ENCODE measurements at places on chromosomes 2 and 18.

GRCh38 chr18:46445522-46446313, 211.3 kb downstream of the LOXHD1 start:
- DNase-seq: peak; percentile 34

- no peak for DNase-seq
Observed at GRCh38 chr2:205925373-205926337, 160.3 kb downstream of the INO80D start.

GRCh38 chr2:24913911-24914310, 6.1 kb downstream of the ADCY3 start:
- no peak for DNase-seq

- no peak for DNase-seq
Observed at GRCh38 chr2:179017773-179018357, 32.1 kb downstream of the CCDC141 start.

DNA sequence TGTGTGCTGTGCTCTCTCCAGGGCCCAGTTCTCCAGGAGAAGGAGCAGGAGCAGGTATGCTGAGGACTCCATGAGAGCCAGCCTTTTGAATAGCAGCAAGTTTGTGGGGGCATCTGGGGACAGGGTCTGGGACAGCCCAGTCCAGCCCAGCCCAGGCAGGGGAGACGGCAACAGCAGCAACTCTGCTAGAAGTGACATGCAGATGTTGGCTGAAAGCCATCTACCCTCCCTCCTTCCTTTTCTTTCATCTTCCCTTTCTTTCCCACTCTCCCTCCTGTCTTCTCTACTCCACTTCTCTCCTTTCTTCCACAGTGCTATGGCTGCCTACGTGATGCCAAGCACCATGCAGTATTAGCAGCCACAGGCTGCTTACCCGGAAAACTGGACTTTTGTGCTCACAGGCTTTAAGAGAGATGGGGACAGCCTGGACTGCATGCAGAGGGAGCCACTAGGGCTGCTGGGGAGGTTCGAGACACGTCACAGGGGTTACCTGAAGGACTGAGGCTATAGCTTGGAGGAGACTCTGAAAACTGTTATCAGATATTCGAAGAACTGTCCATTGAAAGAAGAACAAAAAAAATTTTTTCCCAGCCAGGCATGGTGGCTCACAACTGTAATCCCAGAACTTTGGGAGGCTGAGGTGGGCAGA, 23.8 kb upstream of the YWHAQ start:
- DNase-seq: no peak

- DNase-seq: no peak
Observed at GRCh38 chr2:96874198-96874831, 4.4 kb upstream of the SEMA4C start.

DNA sequence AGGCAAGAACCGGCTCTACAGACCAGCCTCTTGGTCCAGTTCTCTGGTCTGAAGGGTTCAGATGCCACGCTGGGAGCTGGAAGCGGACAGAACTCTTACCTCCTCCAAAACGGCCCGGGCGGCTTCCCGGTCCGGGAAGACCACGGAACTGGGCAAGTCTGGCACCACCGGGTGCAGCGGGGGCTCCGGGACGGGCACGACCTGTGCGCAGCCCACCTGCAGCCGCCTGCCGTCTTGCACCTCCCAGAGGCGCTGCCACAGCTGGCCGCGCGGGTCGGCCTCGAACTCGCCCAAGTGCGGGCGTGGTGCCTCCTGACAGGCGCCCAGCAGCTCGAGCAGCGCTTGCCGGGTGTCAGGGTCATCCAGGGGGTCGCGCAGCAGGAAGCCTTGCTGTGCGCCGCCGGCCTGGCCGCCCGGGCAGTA, 773 bp downstream of the CMPK2 start:
- no peak for DNase-seq

DNA sequence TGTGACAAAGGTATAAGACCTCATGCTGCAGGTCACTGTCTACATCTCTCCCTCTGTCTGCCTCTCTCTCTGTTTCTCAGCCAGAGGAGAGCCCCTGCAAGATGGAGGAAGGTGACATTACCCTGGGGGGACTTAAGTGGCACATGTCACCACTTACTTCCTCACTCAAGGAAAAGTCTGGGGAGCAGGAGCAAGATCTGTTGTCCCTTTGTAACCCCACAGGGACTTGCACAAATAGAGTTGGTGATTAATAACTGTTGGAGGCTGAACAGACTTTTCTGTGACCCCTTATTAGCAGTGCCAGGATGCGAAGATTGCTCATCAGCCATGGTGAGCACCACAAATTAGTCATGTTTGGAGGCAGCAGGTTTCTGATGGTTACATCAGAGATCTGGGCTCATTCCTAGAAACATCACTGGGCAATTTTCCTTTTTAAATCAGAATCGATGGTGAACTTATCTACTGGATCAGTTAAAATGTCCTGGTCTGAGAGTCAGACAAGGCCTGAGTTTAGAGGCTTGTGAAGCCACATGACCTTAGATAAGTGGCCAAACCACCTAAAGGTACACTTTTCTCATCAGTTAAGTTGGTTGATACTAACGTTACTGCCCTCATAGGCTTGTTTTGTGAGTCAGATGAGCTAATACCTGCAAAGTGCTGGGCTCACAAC, 81.2 kb upstream of the LTBP1 start:
- DNase-seq: peak; percentile 74

DNA sequence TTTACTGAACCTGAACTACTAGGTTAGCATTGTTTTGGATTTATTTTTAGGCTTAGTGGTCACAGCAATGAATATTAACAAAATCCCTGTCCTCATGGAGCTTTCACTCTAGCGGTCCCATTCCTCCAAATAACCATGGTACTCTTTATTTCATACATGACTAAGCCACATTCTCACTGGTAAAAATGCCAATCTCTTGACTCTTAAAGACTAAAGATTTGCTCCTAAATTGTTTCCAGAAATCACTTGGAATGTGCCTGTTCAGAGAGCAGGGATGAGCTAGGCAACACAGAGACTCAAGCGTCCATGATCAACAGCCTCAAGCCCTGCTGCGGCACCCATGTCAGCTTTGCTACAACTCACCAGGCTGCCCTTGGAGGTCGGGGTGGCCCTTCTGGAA, 13.5 kb downstream of the LMAN1 start:
- no peak for DNase-seq

DNA sequence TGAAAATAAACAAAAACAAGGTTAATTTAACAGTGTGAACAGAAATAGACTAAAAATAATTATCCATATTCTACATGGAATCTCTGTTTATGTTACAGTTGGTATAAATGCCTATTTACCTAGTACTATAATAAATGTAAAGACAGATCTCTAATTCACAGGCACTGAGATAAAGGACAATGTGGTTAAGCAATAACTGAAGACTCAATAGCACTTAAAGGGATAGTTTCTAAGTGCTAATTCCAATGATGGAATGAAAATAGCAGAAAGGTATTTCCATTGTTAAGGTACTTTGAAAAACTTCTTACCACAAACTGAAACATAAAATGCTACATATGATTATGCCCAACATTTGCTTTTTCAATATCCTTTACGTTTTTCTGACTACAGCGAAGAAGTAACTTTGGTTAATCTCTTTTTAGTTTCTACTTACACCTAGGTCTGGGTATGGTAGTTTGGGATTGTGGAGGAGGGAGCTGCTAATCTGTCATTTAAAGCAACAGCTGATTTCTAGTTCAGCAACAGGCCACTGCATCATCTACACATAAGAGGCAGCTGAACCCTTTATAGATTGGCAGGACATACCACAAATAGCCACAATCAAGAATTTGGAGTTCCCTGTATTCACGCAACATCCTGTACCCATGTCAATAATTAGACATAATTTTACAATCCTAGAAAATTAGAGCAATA, 27.2 kb downstream of the MAP4K3 start:
- peak; percentile 34 for DNase-seq

DNA sequence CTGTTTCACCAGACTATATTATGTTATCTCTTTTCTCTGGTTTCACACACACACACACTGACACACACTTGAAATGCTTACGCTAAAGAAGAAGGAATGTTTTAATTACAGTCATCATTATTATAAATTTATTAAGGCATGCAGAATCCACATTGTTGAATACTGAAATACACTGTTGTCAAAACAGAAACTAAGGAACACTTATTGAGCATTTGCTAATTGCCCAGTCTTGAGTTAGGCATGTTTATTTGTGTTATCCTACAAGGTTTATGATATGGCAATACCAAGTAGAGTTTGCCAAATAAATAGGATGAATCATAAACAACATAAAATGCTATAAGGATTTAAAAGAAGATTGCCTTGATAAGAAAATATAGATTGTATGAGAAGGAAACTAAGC, 917.0 kb upstream of the PIK3C3 start:
- DNase-seq: no peak

DNA sequence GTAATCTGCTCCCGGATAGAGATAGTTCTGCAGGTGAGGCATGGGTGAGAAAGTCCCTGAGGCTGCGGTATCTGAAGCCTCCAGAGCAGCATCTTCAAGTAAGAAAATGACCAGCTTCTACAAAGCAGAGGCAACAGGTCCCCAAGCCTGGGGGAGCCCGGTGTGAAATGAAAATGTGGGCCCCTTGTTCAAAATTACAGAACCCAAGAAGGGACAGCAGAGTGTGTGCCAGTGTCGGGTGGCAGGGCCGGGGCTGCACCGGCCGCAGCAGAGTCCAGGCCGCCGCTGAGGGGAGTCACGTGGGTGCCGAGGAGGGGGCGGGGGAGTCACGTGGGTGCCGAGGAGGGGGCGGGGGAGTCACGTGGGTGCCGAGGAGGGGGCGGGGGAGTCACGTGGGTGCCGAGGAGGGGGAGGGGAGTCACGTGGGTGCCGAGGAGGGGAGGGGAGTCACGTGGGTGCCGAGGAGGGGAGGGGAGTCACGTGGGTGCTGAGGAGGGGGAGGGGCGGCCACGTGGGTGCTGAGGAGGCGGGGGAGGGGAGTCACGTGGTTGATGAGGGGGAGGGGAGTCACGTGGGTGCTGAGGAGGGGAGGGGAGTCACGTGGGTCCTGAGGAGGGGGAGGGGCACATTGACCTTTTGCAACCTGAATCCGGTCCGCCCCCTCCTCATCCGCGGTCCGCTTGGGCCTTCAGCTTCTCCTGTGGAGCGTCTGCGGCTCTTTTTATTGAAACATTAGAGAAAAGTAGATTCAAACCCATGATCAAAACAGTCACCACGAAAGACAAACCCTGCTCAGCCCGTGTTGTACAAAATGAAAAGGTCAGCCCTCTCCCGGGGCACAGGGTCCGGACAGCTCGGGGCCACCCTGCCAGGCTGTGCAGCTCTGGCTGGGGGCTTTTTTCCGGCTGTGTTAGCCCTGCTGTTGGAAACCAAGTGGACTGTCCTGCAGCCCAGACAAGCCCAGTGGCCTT, 10.4 kb downstream of the COLEC11 start:
- DNase-seq: peak; percentile 9

DNA sequence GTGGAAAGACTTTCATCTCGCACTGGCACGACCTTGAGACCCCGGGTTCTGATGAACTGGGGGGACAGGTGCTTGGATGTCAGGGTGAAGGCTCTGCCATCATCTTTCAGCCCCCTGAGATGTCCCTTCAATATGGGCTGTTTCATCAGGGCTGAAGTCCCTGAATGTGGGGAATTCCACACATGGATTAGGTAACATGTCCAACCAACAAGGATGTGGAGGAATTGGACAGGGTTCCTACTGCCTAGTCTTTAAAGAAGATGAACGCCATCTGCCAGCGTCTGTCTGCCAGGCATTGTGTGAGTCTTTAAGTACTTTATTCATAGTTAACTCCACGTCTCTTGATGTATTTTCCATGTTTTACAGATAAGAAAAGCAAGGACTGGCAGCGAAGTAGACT, 5.9 kb upstream of the GRHL1 start:
- DNase-seq: no peak

GRCh38 chr18:7784171-7784570, 217.1 kb downstream of the PTPRM start:
- DNase-seq: peak; percentile 91

- no peak for DNase-seq
Observed at GRCh38 chr2:233532971-233533370, 33.6 kb downstream of the USP40 start.

DNA sequence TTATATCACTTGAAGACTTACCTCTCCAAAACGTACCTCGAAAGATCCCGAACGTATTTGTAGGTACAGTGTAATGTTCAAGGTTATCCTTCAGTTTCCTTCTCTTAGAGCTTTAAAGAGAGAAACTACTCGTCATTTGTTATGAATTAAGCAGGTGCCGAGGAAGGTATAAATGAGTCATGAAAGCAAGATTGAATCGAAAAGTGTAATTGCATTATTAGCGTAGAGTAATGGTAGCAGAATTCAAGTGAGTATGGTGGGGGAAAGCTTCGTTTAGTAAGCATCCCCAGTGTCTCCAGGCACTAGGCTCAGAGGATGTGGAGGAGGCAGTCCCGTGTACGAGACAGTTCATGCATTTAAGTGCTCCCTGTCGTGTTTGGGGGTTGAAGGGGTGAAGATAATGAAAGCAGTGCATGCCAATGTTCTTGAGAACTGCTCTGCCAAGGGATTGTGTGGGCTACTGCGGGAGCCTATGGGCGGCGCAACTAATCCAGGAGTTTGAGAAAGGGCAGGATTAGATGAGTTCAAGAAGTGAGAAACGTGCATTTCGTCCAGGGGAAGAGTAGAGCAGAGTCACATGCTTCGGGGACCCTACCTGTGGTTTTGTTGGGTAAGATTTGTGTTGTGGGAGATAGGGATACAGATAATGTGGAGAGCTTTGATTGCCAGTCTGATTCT, 858 bp downstream of the POLR1B start:
- peak; percentile 21 for DNase-seq

GRCh38 chr2:112841295-112842044, 4.9 kb upstream of the IL1B start:
- DNase-seq: no peak

DNA sequence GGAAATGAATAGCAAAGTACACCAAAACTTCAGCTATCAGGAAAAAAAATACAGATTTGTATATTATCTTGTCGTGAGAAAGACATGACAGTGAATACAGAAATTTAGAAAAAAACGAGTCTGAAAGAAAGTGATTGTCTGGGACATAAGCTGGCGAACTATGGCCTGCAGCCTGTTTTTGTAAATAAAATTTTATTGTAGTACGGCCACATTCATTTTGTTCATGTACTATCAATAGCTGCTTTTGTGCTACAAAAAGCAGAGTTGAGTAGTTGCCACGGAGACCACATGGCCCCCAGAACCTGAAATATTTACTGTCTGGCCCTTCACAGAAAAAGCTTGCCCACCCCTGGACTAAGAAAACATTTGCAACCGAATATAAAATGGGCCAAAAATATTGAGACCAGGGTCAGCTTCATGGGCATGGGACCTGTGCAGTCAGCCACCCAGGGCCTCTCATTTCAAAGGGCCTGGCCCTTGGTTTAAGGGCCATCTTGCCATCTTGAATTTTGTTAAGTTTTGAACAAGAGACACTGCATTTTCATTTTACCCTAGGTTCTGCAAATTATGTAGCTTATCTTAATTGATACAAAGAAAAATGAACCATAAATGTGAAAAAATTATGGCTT, 17.9 kb downstream of the ANTXR1 start:
- DNase-seq: no peak

GRCh38 chr2:216189410-216189809, 80.3 kb downstream of the XRCC5 start:
- peak; percentile 38 for DNase-seq
